Stimulated activated CD8-positive, alpha-beta memory T cell treated with anti-CD3 and anti-CD28 coated beads, Interleukin-7, amount 100 ng/mL, for 1 hour (primary cell): ENCODE measurements at places on chromosomes 3 and 15.

- no peak for DNase-seq
Measured at GRCh38 chr3:87810452-87811016, 248.3 kb downstream of the CGGBP1 start.

DNA sequence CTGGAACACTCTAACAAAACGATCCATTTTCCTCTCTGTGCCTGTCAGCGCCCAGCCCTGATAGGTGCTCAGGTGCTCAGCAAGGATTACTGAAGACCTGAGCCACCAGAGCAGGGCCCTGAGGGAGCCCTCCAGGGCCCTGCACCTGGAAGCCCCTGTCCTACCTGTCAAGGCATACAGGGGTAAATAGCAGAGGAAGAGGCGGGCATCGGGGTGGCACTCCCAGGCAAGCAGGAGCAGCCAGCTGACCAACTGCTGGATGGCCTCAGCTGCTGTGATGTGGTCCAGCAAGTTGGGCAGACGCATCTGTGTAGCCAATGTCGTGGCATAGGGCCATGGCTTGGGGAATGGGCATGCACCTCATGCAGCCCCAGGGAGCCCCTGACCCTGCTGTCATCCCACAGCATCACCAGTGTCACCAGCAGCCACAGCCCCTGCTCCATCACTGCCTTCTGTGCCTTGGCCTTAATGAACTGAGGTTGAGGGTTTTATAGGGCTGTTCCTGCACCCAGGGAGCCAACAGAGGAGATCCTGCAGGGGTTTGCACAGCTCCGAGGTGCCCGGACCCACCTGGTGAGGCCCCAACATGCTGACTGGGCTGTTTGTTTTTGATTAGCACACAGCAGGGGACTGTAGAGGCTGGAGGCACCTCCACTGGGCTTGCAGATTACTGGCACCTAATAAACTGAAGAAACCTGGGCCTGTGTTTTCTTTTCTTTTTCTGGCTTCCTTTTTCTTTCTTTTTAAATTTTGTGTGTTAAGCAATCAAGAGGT lies 7.9 kb upstream of the WDR6 start:
- no peak for DNase-seq

- DNase-seq, result no peak
Measured at GRCh38 chr3:112373924-112374323, 41.0 kb downstream of the CD200 start.

DNA sequence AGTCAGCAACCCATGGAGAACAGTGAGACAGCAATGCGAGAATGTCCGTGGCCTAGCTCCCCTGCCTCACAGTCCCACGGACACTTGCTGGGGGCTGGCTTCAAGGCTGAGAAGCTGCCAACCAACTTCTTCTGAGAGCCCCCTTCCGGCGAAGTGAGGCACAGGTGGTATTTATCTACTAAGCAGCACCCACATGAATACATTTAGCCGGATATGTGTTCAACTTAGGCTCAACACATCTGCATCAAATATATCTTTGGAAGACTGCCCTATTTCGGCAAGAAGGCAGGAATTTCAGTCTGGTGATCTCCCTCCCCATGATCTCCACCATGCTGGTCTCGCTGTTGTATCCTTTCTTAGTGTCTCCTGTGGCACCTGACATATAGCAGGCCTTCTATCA lies 340.9 kb upstream of the NR2E3 start:
- no peak for DNase-seq

DNA sequence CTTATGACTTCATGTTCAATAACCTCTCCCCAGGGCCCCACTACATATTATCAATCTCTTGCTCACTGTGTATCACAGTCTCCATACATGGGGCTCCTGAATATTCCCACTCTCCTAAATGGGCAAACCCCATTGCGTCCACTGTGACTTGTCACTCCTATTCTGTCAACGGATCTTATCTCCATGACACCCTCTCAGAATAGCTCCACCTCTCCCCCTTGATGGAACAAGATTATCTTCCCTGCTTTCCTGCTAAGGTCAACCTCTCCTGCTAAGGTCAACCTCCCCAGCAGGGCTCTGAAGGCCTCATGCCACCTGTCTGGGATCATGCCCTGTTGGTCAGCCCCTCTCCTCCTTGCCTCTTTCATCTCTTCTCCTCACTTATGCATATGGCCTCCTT lies 1.8 kb downstream of the CLDN18 start:
- DNase-seq, result no peak

DNA sequence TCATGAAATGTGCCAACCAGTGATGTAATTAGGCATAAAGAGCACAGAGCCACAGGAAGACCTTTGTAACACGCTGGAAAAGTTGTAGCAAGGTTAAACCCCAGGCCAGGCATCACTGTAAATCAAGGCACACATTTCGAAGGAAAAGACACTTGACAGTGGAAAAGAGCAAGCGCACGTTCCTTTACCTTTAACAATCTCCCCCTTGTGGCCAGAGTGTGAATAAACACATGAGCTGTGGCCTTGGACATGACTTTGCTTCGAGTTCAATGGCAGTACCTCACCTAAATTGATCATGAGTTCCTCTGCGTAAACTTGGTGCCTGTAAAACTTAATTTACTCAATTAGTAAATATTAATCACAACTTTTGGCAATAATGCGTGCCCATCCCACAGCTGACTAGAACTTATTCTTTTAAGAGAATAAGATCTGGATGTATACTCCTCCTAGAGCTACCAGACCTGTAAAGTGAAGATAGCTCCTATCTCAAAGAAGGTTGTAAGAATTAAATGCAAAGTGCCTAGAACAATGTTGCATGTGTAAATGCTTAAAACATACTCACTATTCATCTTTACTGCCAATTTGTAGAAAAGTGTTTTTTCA lies 757.0 kb upstream of the NECTIN3 start:
- DNase-seq, result peak; percentile 14

DNA sequence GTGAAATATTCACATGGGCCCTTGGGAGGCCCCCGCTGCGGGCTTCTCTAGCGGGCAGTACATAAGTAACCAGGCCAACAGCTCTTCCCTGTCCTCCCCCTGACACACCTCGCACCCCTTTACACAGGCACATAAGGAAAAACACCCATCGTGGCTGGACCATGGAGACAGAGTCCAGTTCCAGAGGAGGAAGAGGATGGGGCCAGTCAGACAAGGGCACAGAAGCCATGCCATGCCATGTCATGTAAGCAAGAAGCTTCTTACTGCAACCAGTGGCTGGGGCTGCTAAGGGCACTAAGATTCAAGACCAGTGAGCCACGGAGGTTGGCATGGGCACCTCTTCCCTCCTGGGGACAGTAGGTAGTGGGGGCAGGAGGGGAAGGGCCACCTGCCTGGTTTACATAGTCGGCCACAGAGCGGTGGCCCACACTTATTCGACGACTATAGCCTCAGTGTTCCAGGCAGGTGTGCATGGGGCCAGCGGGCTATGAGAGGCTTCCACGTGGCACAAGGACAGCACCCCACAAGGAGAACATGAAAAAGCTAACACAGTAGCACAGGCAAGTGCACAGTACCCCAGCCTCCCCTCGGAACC lies 5.7 kb upstream of the CYP11A1 start:
- DNase-seq, result no peak

DNA sequence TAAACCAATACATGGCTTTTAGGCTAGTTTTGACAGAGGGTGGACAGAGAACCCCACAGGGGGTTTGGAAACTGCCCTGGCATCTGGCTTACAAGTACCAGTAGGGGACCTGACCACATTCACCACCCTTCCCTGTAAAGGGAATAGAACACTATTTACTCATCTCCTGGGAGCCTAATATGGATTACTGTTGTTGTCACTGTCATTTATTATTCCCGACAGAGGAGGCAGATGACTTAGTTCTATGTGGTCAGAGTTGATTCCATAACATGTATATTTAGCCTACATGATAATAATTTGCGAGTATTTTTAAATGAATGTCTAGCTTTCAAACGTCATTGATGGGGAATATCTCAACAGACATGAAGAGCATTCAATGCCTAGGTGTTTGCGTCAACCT lies 15.9 kb downstream of the ZBTB38 start:
- no peak for DNase-seq

DNA sequence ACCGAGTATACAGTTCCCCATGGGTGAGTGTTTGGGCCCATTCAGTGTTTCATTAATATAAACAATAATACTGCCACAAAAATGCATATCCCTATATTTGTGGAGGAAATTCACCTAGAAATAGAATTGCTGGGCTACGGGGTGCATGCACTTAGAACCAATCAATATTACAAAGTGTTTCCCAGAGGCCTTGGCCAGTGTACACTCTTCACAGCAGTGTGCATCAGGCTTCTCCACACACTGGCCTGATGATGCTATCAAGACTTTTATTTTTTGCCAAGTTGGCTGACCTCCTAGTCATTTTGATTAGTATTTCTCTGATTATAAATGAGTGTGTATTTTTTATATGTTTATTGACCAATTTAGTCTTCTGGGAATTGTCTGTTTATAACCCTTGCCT lies 323.7 kb downstream of the EPHB1 start:
- no peak for DNase-seq

DNA sequence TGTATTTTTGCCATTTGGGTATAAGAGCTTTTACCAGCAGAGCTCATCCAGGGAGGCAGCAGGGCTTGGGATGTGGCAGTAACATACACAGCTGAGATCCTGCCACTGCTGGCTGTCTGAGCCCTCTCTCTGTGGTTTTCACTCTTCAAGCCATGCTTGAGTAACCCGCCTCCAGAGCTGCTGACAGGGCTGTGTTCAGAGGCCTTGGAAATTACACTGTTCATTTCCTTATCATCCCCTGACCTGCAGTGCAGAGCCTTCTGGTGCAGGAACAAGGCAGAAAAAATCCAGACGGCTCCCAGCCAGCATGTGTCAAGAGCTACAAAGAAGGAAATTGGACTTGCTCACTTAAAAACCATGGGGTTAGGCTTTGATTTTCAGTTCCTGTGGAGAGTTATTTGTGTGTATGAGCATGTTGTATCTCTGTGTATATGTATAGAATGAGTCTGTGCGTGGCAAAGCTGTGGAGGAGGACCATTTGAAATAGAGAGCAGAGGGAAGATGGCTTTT lies 47.0 kb downstream of the ZNF609 start:
- DNase-seq, result no peak

DNA sequence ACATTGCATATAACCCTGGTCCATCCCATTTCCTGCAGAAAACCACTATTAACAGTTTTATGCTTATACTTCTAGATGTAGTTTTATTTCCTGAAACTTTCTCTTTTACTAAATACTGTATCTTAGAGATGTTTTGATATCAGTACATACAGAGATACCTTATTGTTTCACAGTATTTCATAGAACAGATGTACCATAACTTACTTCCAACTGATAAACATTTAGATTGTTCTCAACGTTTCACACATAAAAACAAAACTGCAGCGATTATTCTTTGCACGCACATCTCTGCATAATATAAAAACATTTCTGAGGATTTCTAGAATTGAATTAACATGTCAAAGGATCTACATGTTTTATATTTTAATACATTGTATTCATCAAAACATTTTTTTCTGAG lies 2.6 kb downstream of the ZNF80 start:
- DNase-seq, result no peak

DNA sequence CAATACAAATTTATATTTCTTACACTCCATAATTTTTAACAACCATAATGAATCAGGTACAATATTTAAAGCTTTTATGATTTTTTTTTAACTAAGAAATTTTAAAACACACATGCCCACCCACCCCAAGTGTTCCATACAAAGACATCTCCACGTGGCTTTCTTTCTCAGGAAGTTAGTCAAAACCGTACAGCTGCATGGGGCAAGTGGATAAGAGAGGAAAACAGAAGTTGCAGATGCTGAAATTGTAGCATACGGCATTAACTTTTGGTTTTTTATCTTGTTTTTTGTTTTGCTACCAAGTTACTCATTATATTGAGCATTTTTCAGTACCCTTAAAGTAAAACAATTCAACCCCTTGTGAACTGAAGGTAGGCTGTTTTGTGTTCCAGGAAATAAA lies 14.8 kb downstream of the GNB4 start:
- no peak for DNase-seq

- DNase-seq, result no peak
Measured at GRCh38 chr3:139555249-139555648, 15.7 kb upstream of the RBP1 start.
